ENCODE measurements at places on chromosomes 2 and 18.

GRCh38 chr2:149763358-149763757, 175.8 kb upstream of the MMADHC start:
- DNase-seq, result no peak

DNA sequence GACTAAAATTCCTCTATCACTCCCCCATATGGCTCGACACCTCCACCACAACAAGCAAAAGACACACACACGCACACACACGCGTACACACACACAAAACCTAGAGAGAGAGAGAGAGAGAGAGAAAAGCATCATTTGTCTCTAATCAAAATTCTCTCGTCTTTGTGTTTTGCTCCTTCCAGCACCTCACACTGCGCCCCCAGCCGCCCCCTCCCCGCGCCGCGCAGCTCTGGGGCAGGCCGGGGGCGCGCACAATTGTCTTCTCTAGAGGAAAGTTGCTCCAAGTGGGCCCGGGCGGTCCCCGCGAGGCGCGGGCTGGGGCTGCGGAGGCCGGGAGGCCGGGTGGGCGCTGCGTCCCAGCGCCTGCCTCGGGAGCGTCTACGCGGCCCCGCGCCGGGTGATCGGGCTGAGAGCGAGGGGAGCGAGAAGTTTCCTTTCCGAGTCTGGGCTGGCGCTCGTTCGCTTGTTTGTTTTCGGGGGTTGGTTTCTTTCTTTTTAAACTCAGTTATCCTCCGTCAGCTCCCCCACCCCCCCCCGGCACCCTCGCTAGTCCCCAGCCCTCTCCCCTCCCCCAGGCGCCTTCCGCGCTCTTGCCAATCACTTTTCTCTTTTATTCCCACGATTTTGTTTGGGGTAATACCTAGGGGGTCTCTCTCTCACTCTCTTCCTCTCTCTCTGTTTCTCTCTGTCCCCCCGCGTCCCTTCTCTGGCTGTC, 4.1 kb downstream of the ZEB2 start:
- no peak for DNase-seq

DNA sequence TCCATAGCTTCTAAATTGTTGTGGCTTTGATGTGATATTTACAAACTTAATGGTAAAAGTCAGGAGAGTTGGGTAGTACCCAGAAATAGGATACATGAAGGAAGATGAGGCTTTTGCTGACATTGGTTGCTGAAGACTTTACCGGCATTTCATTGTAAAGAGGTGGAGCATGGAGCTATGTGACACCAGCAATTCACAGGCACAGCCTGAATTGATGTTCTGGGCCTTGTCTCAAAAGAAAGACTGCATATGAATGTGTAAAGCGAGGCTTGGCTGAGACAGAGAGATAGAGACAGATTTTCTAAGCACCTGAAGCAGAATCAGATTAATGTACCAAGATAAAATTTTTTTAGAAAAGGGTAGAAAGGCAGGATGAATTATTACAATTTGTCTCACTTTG, 864.9 kb upstream of the ID2 start:
- no peak for DNase-seq

- no peak for DNase-seq
Observed at GRCh38 chr2:72744049-72744448, 81.8 kb downstream of the EXOC6B start.

DNA sequence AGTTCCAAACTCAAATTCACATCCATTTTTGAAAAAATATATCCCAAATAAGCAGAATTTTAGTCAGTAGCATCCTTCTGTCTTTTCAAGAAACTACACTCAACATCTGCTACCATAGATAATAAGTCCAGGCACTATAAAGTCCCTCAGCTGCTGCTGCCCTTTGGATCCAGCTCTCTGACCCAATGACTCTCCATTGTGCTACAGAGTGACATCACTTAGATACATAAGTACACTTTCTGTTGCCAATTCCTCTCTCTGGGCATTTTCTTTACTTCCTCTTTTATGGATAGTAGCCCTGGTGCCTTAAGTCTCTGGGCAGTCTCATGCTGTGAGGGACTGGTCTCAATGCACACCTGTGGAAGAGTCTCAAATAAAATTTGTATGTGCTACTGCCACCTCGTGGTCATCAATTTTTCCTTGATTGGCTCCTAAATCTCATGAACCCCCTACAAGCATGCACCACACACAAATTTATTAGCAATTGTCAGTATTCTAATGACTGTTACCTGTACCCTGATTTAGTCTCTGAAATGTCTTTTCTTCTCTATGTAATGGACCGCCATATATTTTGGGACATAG, 219.2 kb downstream of the LRP1B start:
- DNase-seq, result no peak

DNA sequence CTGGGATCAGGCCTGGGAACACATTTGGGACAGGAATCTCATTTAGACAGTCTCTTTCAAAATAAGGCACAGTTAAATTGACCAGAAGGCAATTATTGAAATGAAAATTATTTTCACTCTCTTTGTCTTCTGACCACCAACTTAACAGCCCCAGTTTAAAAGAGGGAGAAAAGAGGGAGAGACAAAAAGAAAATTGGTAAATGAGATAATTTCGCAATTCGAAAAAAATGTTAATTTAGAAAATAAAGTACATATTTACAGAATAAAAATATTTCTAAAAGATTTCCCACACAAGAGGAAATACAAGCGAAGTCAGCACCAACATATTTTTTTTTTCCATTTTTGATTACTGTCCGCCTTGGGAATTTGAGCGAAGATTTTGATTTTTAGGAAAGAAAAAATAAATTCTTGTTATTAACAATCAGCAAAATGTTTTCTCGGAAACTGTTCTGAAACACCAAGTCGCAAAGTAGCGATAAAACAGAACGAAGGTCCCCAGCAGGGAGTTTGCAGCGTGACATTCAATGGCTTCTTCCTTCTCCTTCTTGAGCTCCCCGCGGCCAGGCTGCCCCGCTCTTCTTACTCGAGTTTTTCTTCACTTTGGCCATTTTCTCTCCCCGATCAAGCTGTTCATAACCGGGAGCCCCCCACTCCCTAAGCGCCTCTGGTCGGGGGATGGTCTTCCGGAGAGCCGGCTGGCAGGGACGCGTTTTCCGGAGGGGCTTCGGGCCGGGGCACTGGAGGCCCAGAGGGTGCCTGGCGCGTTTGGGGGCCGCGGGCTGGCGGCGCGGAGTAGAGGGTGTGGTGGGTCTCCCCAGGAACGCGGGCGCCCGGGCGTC, 5.0 kb downstream of the SP9 start:
- no peak for DNase-seq

- DNase-seq, result no peak
Observed at GRCh38 chr2:29615183-29615582, 306.2 kb downstream of the ALK start.

Data from ascending aorta (tissue), 2 donors.